T-helper 22 cell (primary cell): ENCODE measurements at places on chromosomes 1 and 21.

GRCh38 chr1:3940081-3940753 lies 40.1 kb upstream of the C1orf174 start:
- no peak for DNase-seq

GRCh38 chr1:211586538-211586937 lies 7.6 kb upstream of the SLC30A1 start:
- no peak for DNase-seq

- no peak for DNase-seq
Measured at GRCh38 chr1:229381234-229381633, 38.4 kb upstream of the CCSAP start.

GRCh38 chr1:43610339-43610738 lies 39.6 kb upstream of the KDM4A start:
- no peak for DNase-seq
